NCI-H1417 (cell line): ENCODE measurements at places on chromosomes 2 and 18.

DNA sequence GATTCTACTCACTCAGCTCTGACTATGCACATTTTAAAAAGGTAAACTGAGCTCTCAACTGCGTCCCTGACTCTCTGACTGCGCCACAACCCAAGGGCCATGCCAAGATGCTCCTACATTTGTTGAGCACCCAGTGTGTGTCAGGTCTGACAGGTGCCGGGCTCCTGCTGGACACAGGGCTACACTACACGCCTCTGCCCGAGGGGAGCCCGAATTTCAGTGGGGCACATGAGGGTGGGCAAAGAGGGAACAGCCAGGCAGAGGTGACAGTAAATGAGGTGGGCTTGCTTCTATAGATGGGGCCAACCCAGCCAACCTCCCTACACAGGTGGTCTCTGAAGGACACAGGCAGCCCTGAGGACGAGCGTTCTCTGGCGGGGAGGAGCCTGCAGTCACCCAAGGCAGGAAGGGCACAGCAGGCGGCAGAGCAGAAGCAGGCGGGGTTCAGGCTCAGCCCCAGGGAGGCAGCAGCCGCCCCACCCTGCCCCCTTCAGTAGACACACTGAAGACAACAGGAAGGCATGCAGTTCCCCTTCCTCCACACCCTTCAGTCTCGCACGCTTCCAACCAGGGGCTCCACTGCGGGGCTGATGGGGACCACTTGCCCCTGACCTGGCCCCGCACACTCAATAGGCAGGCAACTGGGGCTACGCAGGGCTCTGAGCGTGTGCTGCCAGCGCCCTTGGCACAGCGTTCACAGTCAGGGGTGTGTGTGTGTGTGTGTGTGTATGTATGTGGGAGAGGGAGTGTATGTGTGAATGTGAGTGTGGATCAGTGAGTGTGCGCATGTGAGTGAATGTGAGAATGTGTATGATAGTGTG lies 98.4 kb downstream of the UXS1 start:
- no peak for DNase-seq

DNA sequence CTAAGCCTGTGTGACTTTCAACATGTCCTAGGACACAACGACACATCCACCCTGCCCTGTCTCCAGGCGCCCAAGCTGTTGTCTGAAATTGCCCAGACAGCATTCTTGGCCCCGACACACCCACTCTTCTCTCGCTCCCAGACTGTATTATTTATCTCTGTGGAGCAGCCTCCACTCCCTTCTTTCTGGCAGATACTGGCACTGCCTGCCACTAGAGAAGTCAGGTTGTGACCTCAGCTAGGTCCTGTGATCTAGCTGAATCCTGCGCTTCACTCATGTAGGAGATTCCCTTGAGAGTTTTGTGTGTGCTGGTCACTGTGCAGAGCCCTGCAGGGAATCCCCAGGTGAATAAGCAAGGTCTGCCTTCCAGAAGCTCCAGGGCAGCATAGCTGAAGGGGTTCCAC lies 77.1 kb upstream of the TNP1 start:
- DNase-seq: no peak

- no peak for DNase-seq
Measured at GRCh38 chr18:10139783-10140410, 226.1 kb downstream of the VAPA start.

GRCh38 chr2:232211743-232212686 lies 166.5 kb upstream of the ALPP start:
- DNase-seq: no peak

- DNase-seq: no peak
Measured at GRCh38 chr2:151106805-151107506, 154.7 kb downstream of the RBM43 start.

GRCh38 chr2:33158482-33159003 lies 211.8 kb downstream of the LTBP1 start:
- DNase-seq: no peak

DNA sequence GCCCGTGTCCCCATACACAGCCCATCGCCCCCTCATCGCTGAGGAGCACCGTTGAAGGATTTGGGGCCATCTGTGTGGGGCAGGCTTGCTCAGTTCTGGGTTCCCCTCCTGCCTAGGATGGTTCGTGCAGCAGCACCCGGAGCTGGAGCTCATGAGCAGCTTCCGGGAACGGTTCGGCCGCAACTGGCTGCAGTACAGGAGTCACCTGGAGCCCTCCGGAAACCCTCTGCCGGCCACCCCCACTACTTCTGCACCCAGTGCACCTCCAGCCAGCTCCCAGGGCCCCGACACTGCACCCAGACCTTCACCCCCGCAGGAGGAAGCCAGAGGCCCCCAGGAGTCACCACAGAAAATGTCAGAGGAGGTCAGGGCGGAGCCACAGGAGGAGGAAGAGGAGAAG lies 10.3 kb downstream of the STK11IP start:
- DNase-seq: no peak

- DNase-seq: no peak
Measured at GRCh38 chr2:231280846-231281245, 82.4 kb downstream of the ARMC9 start.

- no peak for DNase-seq
Measured at GRCh38 chr2:73033142-73033765, 38.3 kb downstream of the SFXN5 start.

DNA sequence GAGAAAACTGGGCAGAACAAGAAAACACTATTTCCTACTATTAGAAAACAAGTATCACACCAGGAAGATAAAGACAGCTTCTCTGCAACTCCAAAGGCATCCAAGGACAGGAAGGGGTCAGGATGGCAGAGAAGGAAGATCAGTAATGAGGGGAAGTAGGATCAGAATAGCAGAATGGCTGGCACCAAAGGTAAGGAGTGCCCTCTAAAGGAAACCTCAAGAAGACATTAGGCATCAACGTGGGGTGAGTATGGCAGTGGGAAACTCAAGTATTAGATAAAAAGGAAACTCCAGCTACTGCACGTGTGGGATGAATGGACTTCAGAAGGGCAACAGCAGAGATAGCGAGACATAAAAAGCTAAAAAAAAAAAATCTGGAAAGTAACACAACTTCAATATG lies 25.9 kb downstream of the HDLBP start:
- no peak for DNase-seq

DNA sequence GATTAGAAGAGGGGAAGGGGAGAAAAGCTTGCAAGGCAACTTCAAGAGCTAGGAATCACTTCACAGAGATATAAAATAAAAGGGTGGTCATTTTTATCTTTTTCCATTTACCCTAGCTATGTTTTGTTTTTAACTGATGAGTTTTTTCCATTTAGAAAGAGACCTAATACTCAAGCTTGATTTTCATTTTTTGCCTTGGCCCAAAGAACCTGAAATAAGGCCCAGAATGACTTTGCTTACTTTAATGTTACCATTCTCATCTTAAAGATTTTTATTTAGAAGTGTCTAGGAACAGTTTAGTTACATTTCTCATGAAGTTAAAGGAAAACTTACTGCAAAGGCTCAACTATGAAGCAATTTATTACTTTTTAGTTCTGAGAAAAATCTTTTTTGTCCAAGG lies 276.3 kb upstream of the ZSWIM2 start:
- DNase-seq: no peak

GRCh38 chr2:78977661-78978145 lies 47.8 kb upstream of the REG3G start:
- DNase-seq: no peak

DNA sequence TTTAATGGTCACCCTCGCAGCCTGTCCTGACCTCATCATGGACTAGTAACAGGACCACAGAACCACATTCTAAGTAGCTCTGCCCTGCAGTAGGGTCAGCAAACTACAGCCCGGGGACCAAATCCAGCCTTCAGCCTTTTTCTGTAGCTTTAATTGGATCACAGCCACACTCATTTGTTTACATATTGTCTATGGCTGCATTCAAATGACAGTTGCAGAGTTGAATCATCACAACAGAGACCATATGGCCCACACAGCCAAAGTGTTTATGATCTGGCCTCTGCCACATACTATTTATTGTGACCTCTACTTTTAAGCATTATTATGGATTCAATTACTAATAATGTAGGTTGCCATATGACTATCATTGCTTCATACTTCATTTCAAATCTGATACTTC lies 47.7 kb downstream of the MAP3K19 start:
- DNase-seq: no peak

GRCh38 chr2:217463402-217464075 lies 539.3 kb downstream of the TNS1 start:
- DNase-seq: no peak

DNA sequence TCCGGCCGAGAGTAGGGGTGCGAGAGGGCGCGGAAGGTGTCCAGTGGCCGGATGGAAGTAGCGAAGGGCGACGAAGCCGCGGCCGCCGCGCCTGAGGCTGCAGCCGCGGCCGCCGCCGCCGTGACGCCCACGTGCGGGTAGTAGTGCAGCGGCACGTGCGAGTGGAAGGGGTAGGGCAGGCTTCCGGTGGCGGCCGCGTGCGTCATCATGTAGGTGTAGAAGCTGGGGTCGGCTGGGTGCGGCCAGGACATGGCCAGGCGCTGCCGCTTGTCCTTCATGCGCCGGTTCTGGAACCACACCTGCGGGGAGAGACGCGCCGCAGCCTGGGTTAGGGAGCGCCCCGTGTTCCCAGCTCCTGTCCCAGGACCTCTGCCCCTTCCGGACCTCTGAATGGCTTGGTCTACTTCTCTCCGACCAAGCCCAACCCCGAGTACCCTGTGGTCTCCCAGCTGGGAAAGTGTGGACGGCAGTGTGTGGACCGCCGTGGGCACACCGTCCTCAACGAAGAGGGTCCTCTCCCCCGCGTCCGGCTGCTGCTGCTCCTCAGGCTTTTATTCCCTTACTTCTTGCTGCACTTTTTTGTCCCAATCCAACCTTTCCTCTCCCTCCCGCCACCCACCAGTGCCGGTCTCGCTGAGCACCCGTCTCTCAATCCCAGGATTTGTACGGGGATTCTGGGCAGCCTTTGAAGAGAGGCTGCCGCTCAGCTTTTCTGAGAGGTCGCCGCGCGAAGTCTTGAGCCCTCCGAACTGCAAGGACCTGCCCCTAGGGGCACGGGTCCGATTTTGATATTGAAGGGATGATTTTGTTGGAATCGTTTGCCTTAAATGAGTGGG lies 3.0 kb downstream of the EVX2 start:
- no peak for DNase-seq

GRCh38 chr2:67713376-67713775 lies 316.2 kb downstream of the ETAA1 start:
- DNase-seq: no peak

GRCh38 chr2:37767046-37767445 lies 95.6 kb upstream of the CDC42EP3 start:
- DNase-seq: no peak

DNA sequence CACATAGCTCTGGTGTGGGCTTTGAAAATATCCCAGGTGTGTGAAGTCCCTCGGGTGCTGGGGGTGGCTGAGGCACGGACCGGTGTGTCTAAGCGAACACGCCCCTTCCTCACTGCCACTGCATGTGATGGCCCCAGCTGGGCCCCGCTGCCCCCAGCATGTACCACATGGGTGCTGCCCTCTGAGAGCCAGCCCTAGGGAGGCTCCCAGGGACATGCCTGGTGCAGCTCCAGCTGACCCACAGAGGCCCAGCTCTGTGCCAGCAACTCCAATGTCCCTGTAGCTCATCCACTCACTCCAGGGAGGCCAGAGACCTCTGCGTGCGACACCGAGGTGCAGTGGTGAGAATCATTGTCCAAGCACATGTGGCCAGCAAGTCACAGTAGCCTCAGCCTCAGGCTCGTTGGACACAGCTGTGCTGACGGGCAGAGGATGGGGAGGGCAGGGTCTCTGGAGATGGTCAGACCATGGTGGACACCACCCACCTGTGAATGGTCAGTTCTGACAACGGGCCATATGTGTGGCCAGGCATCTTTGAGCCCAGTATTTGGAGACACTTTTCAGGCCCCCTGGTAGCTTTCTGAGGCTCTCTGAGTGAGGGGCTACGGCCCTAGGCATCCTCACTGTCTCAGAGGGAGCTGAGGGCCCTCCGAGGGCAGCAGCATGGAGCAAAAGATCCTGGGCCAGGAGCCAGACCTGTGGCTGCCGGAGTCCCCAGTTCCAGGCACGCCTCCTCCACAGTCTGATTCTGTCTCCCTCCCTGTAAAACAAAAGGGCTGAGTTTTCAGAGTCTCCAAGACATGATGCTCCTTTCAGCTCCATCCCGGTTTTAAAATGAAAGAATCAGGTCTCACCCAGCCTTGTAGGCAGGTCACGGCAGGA lies 220.7 kb downstream of the NDUFA10 start:
- no peak for DNase-seq
